ELR (cell line): ENCODE measurements at places on chromosomes 4 and X.

DNA sequence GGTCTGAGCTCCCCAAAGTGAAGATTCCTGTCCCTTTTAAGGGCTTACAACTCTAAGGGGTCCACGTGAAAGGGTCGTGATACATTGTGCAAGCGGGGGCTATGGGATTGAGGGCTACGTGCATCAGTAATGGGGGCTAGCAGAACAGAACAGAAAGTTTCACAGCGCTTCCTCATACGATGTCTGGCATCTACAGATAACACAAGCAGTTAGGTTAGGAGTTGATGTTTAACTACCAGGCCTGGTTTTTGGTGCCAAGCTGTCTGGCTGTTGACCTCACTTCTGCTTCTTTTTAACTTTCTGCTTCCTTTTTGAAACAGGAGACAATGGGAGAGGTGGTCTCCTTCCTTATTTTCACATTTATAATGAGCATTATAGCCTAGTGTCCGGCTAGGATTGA is 368.6 kb upstream of the CXorf51A start:
- DNase-seq, result no peak

DNA sequence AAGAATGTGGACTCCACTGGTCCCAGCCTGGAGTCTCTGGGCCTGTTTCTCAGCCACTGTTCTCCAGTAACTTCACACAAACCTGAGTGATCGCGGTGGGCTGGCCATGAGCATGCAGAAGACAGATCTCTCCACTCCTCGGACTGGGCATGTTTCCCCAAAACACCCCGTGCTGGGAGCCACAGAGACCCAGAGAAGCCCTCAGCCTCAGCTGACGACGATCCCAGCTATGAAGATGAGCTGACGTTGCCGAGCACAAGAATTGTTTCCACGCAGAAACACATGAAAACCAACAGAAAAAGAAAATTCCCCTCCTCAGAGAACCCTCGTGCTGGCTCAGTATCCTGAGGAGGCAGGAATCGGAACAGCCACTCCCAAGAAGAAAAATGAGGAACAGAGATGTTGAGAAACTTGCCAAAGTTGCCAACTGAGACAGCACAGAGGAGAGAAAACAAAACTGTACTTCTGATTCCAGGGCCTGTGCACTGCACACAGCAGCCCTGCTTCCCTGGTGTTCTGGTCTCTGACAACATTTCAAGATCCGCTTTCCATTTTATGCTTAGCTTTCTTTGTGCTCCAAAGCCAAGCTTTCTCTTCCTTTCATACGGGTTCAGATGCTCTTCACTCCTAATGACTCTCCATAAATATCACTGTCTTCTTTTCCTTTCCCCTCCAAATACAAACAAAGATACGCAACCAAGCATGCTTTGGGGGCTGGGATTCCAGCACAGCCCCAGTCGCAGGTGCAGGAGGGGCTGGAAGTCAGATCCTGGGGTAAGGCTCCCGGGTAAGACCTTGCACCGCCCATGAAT is 81.4 kb downstream of the IRF2 start:
- DNase-seq, result no peak

- no peak for DNase-seq
Observed at GRCh38 chr4:83179205-83179604, 64.7 kb upstream of the PLAC8 start.

GRCh38 chrX:37653397-37654085 is 32.0 kb upstream of the XK start:
- DNase-seq, result no peak

GRCh38 chr4:68396756-68397155 is 46.9 kb upstream of the YTHDC1 start:
- no peak for DNase-seq

- no peak for DNase-seq
Observed at GRCh38 chr4:16524911-16525554, 298.8 kb upstream of the TAPT1 start.

- DNase-seq, result peak; percentile 46
Observed at GRCh38 chr4:138510053-138510452, 267.9 kb upstream of the SLC7A11 start.

- peak; percentile 30 for DNase-seq
Observed at GRCh38 chrX:151899622-151900021, 13.1 kb upstream of the MAGEA4 start.

GRCh38 chr4:176540814-176541213 is 221.0 kb downstream of the SPCS3 start:
- DNase-seq, result no peak

GRCh38 chr4:80010316-80010715 is 62.7 kb downstream of the ANTXR2 start:
- DNase-seq, result no peak

DNA sequence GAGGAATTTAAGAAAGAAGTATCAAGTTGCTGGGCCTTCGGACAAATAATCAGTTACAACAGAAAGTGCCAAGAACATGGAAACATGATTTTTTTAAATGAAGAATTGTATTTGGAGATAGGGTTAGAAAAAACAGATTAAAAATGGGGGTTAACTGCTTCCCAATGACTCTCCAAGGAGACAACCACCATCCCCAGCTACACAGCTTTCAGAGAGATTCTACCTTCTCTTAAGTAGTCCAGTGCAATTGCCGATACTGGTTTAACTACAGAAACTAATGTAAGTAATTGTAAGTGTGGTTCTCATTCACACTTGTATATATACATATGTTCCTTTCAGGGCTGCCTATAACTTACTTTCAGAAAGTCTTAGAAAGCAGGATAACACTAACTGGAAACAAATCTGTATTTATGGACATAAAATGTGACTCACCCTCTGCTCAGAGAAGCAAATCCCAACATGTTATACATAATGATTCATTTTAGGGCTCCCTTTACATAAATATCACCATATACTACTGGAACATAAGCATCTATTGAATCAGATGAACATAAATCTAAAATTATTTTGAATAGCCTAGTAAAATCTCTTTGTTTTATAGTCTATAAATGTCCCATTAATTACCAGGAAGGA is 248.9 kb upstream of the UGT8 start:
- peak; percentile 71 for DNase-seq

- DNase-seq, result peak; percentile 96
Observed at GRCh38 chr4:80017125-80017854, 55.7 kb downstream of the ANTXR2 start.

DNA sequence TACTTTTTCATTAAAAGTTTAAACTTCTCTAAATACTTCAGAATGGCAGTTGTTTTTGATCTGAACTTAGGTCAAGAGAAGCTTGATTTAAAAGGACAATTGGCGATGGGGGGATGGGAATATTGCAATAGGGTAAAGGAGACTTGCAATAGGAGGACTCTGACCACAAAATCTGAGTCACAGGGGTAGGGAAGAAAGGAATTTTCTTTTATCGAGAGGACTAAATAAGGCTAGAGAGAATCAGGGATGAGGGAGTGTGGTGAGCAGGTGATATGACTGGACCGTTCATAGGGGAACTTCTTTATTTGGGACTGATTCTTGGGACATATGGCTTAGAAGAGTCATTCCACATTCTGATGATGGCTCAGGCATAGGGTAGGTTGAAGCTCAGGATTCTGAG is 1260.2 kb downstream of the ADGRL3 start:
- peak; percentile 20 for DNase-seq

GRCh38 chr4:85963231-85963630 is 396.6 kb downstream of the MAPK10 start:
- no peak for DNase-seq

DNA sequence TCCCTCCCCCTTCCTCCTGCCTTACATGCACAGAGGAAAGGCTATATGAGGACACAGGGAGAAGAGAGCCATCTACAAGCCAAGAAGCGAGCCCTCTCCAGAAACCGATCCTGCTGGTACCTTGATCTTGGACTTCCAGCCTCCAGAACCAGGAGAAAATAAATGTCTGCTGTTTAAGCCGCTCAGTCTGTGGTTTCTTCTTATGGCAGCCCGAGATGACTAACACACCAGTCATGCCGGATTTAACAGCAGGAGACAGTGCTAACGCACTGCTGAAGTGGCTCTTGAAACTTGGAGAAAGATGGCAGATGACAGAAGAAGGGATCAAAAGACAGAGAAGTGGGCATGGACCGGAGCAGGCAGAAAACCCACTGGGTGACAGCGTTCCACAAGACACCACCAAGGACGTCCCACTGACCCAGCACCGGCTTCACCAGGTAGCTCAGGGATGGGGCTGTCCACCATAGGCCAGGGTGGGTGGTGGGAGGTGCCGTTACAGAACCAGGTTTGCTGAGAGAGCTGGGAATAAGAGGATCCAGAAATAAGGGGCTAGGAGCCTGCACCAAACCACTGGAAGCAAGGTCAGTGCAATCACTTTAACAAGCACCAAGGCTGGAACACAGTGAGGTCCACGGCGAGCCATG is 6.2 kb upstream of the MAN2B2 start:
- peak; percentile 89 for DNase-seq

- DNase-seq, result no peak
Observed at GRCh38 chr4:122879001-122879400, 43.4 kb downstream of the NUDT6 start.

- peak; percentile 86 for DNase-seq
Observed at GRCh38 chr4:127782025-127782274, 172 bp upstream of the HSPA4L start.
